ENCODE measurements at places on chromosomes 13 and 19.

- DNase-seq = no peak
Observed at GRCh38 chr19:17098326-17098725, 22.7 kb downstream of the MYO9B start.

- no peak for DNase-seq
Observed at GRCh38 chr19:29963576-29963975, 21.5 kb downstream of the URI1 start.

DNA sequence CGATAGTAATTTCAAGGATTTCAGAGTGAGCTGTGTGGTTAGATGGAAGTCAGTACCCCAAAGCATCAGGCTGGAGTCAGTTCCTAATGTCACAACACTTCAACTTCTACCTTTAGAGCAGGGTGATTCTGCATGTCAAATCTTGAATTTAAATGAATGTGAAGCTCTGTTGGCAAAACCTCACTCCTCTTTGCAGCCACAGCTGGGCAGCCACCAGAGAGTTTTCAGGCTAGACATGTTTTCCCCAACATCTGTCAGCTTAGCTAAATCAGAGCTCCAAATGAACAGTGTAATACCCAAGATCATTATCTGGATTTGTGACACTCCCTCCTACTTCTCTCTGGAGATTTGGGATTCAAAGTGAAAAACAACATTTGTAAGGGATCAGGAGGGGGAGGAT lies 33.7 kb upstream of the OLFM4 start:
- DNase-seq = no peak

- DNase-seq = no peak
Observed at GRCh38 chr19:57317503-57317902, 2.8 kb upstream of the ZNF543 start.
